ENCODE measurements at places on chromosomes 6 and 20.

DNA sequence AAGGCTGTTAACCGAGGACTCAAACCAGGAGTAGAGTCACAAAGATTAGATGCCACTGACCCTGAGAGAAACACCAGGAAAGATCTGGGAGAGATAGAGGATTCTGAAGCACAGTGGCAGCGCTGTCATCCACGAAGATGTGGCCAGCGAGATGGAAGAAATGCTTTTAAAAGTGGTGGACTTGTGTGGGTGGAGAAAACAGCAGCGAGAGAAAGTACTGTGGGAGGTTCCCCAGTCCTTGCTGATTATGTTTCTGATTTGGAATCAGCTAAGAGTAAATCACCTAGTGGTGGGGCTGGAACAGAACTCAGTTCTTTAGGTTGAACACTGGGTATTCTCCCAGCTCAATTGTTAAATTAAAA is 435 bp upstream of the ZNF322 start:
- DNase-seq: no peak

- DNase-seq: no peak
Observed at GRCh38 chr6:119495230-119495683, 145.7 kb upstream of the MAN1A1 start.

DNA sequence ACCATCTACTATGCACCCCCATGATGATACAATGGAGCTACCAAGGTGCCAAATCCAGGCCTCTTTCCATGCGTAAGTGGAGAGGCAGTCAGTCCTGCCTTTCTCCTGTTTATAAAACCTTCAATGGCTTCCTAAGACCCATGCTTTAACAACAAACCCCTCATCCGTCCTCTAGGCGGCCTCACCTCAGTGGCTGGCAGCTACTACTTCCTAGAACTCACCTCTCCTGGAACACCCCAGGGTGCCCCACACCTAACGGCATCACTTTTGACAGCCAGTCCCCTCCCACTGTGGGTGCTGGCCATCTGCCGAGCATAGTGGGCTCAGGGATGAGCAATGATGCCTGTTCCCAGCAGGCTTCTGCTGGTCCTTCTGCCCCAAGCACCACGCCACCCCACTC is 80.0 kb upstream of the TAB2 start:
- no peak for DNase-seq

DNA sequence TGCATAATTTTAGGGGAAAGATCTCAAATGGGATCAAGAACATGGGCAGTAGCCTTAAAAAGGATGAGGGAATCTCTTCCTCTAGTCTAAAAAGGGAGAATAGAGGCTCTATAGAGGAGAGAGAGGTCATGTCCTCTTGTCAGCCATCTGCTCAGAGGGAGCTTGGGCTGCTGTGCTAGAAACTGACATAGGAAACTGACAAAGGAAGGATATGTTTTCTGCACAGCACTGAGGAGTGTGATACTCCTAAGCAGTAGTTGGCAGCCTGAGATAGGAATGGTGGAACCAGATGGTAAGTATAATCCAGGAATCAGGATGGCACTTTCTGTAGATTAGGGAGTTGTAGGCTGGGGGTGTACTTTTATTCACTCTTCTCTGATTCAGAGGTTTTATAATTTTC is 59.2 kb downstream of the PTPRA start:
- no peak for DNase-seq

GRCh38 chr6:118514689-118515088 is 33.4 kb upstream of the PLN start:
- DNase-seq: no peak
